ENCODE measurements at places on chromosomes 13 and 19.

DNA sequence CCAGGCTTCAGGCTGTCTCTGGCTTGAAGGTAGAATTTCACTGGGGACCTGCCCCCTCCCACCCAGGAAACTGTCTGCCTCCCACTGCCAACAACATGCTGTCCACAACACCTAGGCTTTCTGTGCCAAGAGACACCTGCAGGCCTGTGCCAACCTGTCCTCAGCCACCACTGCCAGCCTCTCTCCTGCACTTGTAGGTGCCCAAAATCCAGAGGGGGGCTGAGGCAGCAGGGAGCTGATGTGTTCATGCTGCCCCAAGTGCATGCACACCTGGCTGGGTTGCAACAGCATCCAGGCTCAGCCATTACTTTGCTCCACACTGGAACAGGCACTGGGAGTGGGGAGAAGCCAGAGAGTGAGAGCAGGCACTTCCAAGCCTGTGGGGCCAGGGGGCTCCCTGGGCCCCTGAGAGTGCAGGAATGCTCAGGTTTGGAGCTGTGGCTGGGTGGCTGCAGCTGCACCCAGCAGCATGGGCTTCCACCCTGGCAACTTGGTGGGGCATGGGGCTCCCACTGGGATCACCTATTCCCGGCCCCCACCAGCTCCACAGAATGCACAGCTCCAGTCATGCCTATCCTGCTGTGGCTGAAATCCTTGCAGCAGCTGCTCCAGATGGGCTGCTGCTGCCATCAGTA, 218.1 kb upstream of the OBI1 start:
- DNase-seq: no peak

- no peak for DNase-seq
Measured at GRCh38 chr19:47781590-47782262, 3.2 kb downstream of the SELENOW start.

GRCh38 chr13:66139250-66139649, 1090.9 kb downstream of the PCDH9 start:
- no peak for DNase-seq

DNA sequence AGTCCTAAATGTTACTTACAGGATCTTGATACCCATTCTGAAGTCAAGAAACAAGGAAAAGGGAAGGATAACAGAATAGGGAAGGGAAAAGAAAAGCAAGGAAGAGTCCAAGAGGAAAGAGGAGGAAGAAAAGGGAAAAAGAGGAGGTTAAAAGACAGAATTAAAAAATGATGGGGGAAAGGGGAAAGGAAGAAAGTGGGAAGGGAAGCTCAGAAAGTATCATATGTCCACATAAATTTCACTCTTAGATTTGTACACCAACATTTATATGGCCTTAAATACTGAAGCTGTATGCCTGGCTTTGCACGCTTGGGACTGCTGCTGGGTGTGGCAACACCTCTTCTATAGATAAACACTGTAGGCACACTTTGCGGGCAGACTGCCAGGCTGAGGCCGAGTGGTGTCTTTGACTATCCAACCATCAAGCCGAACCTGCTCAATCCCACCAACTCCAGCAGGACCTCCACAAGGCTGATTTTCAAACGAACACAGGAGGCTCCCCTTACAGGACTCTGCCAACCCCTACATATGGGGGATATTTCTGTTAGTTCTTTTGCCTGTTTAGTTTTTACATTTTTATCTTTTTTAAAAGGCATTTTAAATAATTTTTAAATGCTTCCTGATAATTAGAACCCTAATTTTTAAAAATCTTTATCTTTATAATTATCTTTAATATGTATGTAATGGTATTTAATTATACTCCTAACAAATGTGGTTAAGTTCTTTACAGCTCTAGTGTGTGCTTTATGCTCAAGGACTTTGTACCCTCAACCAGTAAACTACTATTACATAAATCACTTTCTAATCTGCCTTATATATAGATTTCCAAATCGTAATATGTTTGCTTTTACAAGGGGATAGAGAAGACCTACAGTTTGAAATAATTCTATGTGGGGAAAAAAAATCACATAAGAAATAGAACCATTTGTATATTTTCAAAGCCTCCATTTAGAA, 154.2 kb downstream of the DIAPH3 start:
- DNase-seq: no peak

- DNase-seq: no peak
Measured at GRCh38 chr19:6587093-6587820, 3.7 kb downstream of the CD70 start.

DNA sequence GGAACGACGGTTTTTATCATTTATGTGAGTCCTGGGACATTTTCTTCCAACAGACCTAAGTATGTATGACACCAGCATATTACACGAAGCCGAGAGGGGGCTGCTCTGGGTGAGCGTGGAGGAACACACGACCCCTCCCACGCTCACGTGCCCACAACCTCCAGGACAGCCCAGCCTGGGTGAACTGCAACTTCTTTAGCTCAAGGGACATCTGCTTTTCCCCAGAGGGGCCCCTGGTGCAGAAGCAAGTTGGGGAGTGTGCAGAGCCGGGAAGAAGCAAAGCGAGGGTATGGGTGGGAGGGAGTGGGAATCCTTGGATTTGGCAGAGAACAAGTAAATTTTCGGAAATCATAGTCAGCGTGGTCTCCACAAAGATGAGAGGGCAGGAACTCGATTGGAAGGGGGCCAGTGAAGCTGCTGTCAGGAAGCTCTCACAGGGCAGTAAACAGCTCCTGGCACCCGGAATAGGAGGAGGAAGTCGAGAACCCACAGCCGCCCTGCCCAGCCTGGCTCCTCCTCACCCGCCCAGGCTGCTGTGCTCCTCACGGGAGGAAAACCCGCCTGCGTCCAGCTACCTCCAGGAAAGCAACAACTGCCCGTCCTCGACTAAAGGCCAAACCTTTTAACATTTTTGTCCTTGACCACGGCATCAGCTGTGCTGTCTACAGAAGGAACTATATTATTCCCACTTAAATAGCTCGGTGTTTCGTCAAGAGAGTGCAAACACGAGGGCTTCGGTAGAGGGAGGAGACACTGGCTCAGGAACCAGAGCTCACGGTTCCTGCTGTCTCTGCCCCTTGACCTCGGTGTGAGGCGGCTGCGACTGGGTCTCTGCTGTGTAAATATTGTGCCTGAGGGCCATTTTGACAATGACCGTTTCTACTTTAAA, 17.2 kb upstream of the CFAP97D2 start:
- peak; percentile 60 for DNase-seq
